ENCODE measurements at places on chromosomes 4 and X. TPM values are rescaled to one million over a fixed set of nuclear protein-coding genes. Genes with fewer than 3 reads are reported as not detected.

Gene ACOT9
- 26.3 TPM for polyA plus RNA-seq

Gene INTS6L
- 5.7 TPM for polyA plus RNA-seq

- no peak overlapping the region for H3K4me3 ChIP-seq
- H3K27ac ChIP-seq, result no peak overlapping the region
- DNase-seq, result no peak
- H3K4me1 ChIP-seq, result no peaks in the 10 kb centered on the region
These were observed 7.8 kb downstream of the LARP1B start for GRCh38 chr4:128068918-128069317.

Gene LINC00632
- not detected for polyA plus RNA-seq

GRCh38 chrX:12972878-12973560 lies 1.9 kb upstream of the TMSB4X start:
- H3K36me3 ChIP-seq, result peaks cover 16% of the 10 kb centered on the region
- peak overlapping the region; percentile 90 for H3K27ac ChIP-seq
- no peaks in the 10 kb centered on the region for H3K27me3 ChIP-seq
- H3K4me1 ChIP-seq, result peaks cover 29% of the 10 kb centered on the region
- DNase-seq, result no peak

DNA sequence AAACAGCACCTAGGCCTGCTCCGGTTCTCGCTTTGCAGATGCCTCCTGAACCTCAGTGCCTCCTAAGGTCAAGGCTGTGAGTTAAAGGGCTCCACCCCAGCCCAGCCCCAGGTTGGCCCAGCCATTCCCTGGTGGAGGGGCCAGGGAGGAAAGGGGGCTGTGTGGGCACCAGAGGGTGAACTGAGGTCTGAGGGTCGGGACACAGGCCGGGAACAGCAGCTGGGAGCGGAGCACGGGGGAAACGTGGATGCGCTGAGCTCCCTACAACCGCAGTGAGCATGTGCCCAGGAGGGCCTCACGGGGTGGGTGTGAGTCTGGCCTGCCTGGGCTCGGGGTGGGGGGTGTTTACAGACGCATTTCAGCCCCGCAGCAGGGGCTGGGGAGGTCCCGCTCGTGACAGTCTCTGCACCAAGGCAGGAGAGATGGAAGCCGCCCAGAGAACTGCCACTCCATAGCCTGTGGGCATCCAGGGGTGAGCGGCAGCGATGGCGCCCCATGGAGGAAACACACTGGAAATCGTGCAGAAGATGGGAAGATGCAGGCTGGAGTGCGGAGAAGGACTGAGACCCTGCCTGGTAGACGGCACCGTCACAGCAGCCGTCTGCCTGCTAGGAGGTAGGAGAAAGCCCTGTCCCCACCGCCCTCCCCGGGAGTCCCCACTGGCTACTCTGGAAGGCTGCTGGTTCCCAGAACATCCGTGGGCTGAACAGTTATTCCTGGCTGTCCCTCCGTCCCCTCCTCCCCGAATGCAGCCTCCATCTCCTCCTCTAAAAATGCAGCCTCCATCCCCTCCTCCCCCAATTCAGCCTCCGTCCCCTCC lies 9.9 kb upstream of the SLC25A6 start:
- H3K27me3 ChIP-seq, result no peaks in the 10 kb centered on the region
- H3K4me3 ChIP-seq, result no peak overlapping the region
- H3K27ac ChIP-seq, result no peak overlapping the region
- H3K4me1 ChIP-seq, result no peaks in the 10 kb centered on the region
- H3K36me3 ChIP-seq, result peaks cover 37% of the 10 kb centered on the region

- no peaks in the 10 kb centered on the region for H3K27me3 ChIP-seq
- H3K36me3 ChIP-seq, result no peaks in the 10 kb centered on the region
- H3K27ac ChIP-seq, result no peak overlapping the region
- H3K4me1 ChIP-seq, result no peaks in the 10 kb centered on the region
- no peak overlapping the region for H3K4me3 ChIP-seq
- no peak for DNase-seq
These were observed 16.0 kb downstream of the CLOCK start for GRCh38 chr4:55530691-55531090.

DNA sequence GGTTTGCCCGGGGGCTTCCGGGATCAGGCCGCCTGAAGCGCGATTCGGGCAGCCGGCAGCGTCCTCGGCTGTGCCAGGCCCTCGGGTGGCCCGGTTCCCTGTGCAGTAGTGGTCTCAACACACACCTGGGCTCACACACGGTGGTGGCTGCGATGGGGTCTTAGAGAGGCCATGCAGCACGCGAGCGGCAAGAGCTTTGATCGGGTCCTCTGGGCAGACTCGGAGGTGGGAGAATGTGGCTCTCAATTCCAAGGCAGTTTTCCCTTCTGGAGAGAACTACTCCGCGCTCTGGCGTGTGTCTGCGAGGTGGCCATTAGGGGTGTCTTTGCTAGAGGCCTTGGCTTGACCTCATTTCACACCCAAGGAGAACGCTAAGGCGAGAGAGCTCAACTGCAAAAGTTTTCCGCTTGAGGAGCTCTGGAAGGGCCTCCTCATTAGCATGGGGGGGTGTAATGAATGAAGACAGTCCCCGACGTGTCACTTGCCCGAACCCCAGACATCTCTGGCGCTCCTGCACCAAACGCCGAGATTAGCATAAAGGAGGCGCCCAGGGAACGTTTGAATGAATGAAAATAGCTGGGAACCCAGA lies 771 bp upstream of the RBPJ start:
- H3K4me1 ChIP-seq, result peaks cover 37% of the 10 kb centered on the region
- no peaks in the 10 kb centered on the region for H3K27me3 ChIP-seq
- H3K27ac ChIP-seq, result peak overlapping the region; percentile 87
- no peaks in the 10 kb centered on the region for H3K36me3 ChIP-seq

- no peak overlapping the region for H3K27ac ChIP-seq
- H3K4me3 ChIP-seq, result no peak overlapping the region
- DNase-seq, result no peak
These were observed 59.6 kb upstream of the GPR174 start for GRCh38 chrX:79084923-79085322.

Gene MAGEA2
- polyA plus RNA-seq, result not detected

DNA sequence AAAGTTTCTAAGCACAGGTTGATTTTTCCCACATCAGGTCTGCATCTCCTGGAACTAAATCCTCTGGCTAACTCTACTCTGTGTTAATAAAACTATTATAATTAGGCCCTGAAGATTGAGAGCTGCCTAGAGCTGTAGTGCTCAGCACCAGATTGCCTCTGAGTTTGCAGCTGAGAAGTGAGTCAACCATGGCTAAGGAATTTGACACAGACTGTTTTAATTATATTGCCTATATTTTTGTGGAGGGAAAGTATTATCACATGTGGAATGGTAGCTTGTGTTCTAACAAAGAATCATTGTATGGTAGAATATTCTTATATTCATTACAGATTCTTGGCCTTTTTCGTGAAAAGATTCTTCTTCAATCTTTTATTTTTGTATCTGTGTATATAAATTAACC lies 1907.6 kb upstream of the TENM3 start:
- H3K27ac ChIP-seq, result no peak overlapping the region
- H3K27me3 ChIP-seq, result no peaks in the 10 kb centered on the region
- no peaks in the 10 kb centered on the region for H3K4me1 ChIP-seq
- H3K36me3 ChIP-seq, result no peaks in the 10 kb centered on the region
- no peak overlapping the region for H3K4me3 ChIP-seq

DNA sequence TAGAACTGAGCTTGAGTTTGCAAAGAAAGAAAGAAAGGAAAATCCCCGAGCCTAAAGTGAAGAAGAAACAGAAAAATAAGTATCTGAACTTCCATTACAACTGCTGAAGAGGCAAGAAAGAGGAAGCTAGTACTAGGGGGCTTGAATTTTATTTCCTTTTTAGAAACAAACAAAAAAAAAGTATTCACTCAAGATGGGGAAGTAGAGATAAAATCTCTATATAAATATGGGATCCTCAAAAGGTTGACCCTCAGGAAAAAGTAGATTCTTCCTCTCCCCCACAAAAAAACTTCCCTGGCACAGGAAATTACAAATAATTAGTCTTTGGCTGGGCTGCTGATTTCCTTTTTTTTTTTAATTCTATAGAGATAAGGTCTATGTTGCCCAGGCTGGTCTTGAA lies 16.0 kb downstream of the LRBA start:
- H3K27ac ChIP-seq, result no peak overlapping the region
- no peak overlapping the region for H3K4me3 ChIP-seq
- no peak for DNase-seq

DNA sequence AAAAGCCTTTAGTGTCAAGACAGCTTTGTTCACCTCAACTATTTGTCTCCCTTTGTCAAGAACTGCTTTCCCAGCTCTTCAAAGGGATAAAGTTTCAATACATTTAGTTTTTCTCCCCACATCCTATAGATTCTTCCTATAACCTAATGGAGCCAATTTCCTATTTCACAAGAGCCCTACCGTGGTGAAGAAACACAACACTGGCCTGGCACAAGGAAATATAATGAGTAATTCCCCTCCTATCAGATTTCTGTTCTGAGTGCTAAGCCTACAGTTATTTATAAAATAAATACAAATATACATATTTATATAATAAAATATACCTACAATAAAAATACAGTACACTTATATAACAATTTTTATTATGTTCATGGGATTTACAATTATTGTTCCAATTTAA lies 89.9 kb downstream of the SHISA3 start:
- no peaks in the 10 kb centered on the region for H3K4me1 ChIP-seq
- H3K27ac ChIP-seq, result no peak overlapping the region
- H3K4me3 ChIP-seq, result no peak overlapping the region
- peaks cover 2% of the 10 kb centered on the region for H3K36me3 ChIP-seq
- no peak for DNase-seq
- H3K27me3 ChIP-seq, result no peaks in the 10 kb centered on the region

GRCh38 chr4:155972098-155972497 lies 18.4 kb upstream of the CTSO start:
- H3K4me3 ChIP-seq, result no peak overlapping the region
- no peak for DNase-seq
- H3K27me3 ChIP-seq, result peaks cover 2% of the 10 kb centered on the region
- H3K27ac ChIP-seq, result no peak overlapping the region

Gene OCIAD1
- 144 TPM for polyA plus RNA-seq

GRCh38 chr4:79788884-79789283 lies 284.1 kb downstream of the ANTXR2 start:
- no peaks in the 10 kb centered on the region for H3K4me1 ChIP-seq
- H3K27ac ChIP-seq, result no peak overlapping the region
- H3K27me3 ChIP-seq, result no peaks in the 10 kb centered on the region
- no peak overlapping the region for H3K4me3 ChIP-seq

GRCh38 chr4:83855044-83855443 lies 319.1 kb downstream of the GPAT3 start:
- H3K4me1 ChIP-seq, result no peaks in the 10 kb centered on the region
- no peaks in the 10 kb centered on the region for H3K36me3 ChIP-seq
- H3K4me3 ChIP-seq, result no peak overlapping the region
- no peak overlapping the region for H3K27ac ChIP-seq

Gene ADGRG2
- polyA plus RNA-seq, result not detected

DNA sequence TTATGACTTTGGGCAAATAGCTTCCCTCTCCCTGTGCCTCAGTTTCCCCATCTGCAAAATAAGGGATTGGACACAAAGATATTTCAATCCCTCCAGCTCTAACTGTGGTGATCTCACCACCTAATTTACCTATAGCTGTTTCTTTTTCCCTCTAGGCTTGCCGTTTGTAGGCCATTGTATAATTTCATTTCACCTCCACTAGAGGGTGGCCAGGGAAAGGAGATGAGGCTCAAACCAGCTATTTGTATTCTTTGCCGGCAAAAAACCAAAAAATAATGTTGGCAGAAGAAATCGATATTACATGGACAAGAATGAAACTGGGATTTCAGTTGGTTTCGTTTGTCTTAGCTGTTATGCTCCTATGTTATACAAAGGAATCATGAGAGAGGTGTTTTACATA lies 36.1 kb upstream of the DOCK11 start:
- peak; percentile 50 for DNase-seq
- no peaks in the 10 kb centered on the region for H3K27me3 ChIP-seq
- no peak overlapping the region for H3K27ac ChIP-seq
- no peaks in the 10 kb centered on the region for H3K4me1 ChIP-seq

GRCh38 chr4:7649741-7650531 lies 215.2 kb upstream of the PSAPL1 start:
- peaks cover 14% of the 10 kb centered on the region for H3K4me1 ChIP-seq
- H3K27me3 ChIP-seq, result no peaks in the 10 kb centered on the region
- no peaks in the 10 kb centered on the region for H3K36me3 ChIP-seq
- peak overlapping the region; percentile 54 for H3K27ac ChIP-seq
- DNase-seq, result peak; percentile 47

GRCh38 chr4:17468619-17469221 lies 43.2 kb downstream of the QDPR start:
- H3K36me3 ChIP-seq, result no peaks in the 10 kb centered on the region
- H3K4me3 ChIP-seq, result no peak overlapping the region
- no peak overlapping the region for H3K27ac ChIP-seq
- no peaks in the 10 kb centered on the region for H3K27me3 ChIP-seq

- H3K27me3 ChIP-seq, result no peaks in the 10 kb centered on the region
- peaks cover 49% of the 10 kb centered on the region for H3K36me3 ChIP-seq
- H3K4me3 ChIP-seq, result no peak overlapping the region
- no peak for DNase-seq
These were observed 22.4 kb downstream of the FLNA start for GRCh38 chrX:154352012-154352401.

DNA sequence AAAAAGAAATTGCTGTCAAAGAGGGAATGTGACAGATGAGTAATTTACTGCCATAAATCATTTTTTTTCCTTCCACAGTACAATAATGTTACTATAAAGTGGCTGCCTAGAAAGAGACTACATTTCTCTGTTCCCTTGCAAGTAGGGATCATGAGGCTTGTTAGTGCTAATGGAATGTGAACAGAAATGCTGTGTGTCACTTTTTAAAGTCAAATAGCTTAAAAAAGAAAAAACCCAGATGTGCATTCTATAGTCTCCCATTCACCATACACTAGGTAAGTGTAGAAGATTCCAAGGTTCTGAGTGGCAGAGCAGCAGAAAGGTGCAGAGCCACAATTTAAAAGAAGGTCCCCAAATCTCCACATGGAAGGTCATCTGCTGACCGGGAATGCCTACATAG lies 328.4 kb downstream of the CAMK2D start:
- no peak for DNase-seq
- no peak overlapping the region for H3K4me3 ChIP-seq
- no peaks in the 10 kb centered on the region for H3K36me3 ChIP-seq
- H3K4me1 ChIP-seq, result no peaks in the 10 kb centered on the region
- no peak overlapping the region for H3K27ac ChIP-seq

- H3K27me3 ChIP-seq, result peaks cover 15% of the 10 kb centered on the region
- DNase-seq, result no peak
- H3K4me3 ChIP-seq, result no peak overlapping the region
- no peaks in the 10 kb centered on the region for H3K36me3 ChIP-seq
These were observed 103.1 kb upstream of the LSM6 start for GRCh38 chr4:146072376-146072775.

GRCh38 chr4:165656829-165657490 lies 216.1 kb upstream of the TLL1 start:
- H3K4me3 ChIP-seq, result no peak overlapping the region
- no peaks in the 10 kb centered on the region for H3K36me3 ChIP-seq
- H3K27ac ChIP-seq, result no peak overlapping the region
- no peaks in the 10 kb centered on the region for H3K4me1 ChIP-seq
- no peaks in the 10 kb centered on the region for H3K27me3 ChIP-seq

DNA sequence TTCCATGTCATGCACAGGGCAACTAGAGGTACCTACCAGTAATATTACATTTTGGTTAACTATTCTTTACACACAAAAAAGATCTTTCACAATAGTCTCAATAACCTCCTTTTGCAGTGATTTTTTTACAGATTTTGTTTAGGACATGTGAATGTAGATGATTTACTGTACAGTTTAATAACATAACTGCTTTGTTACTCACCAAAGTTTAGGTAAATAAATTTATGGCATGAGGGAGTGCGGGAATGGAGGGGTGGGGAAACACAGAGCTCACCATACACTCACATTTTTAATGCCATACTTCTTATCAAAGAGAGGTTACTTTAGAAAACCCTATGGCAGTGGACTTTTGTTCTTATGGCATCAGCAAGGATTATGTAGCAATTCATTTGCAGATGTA lies 93.1 kb upstream of the TEX13A start:
- no peak overlapping the region for H3K4me3 ChIP-seq
- no peak overlapping the region for H3K27ac ChIP-seq
- no peaks in the 10 kb centered on the region for H3K27me3 ChIP-seq
- no peaks in the 10 kb centered on the region for H3K36me3 ChIP-seq
- DNase-seq, result no peak
